Colonic mucosa (tissue), 4 donors: ENCODE measurements at places on chromosomes 7 and 10. TPM values are rescaled to one million over a fixed set of nuclear protein-coding genes. Genes with fewer than 3 reads are reported as not detected.
A peak's percentile ranks its signal among the peaks of the same experiment; 100 is the strongest.

- H3K36me3 ChIP-seq, result no peaks in the 10 kb centered on the region
- H3K4me3 ChIP-seq, result no peak overlapping the region
- DNase-seq, result no peak
- H3K4me1 ChIP-seq, result no peaks in the 10 kb centered on the region
- no peak overlapping the region for H3K27ac ChIP-seq
These were observed 299.7 kb upstream of the SEMA3C start for GRCh38 chr7:81218480-81219106.

GRCh38 chr7:70660154-70660818, 471.7 kb upstream of the GALNT17 start:
- H3K4me3 ChIP-seq, result no peak overlapping the region
- H3K27ac ChIP-seq, result no peak overlapping the region
- H3K4me1 ChIP-seq, result no peaks in the 10 kb centered on the region
- no peaks in the 10 kb centered on the region for H3K36me3 ChIP-seq

GRCh38 chr10:73131913-73132686, 21.8 kb downstream of the NUDT13 start:
- no peaks in the 10 kb centered on the region for H3K36me3 ChIP-seq
- no peak overlapping the region for H3K27ac ChIP-seq
- no peaks in the 10 kb centered on the region for H3K4me1 ChIP-seq
- H3K4me3 ChIP-seq, result no peak overlapping the region
- no peak for DNase-seq

VAX1 gene
- total RNA-seq, result not detected

HECTD2 gene
- 2.5 TPM for total RNA-seq

- H3K4me1 ChIP-seq, result peaks cover 5% of the 10 kb centered on the region
- no peak for DNase-seq
- H3K27me3 ChIP-seq, result peaks cover 15% of the 10 kb centered on the region
- no peaks in the 10 kb centered on the region for H3K36me3 ChIP-seq
These were observed 43.7 kb downstream of the ZNF273 start for GRCh38 chr7:64946772-64947171.

CABCOCO1 gene
- total RNA-seq, result not detected

CYP3A5 gene
- 52.6 TPM for total RNA-seq

- no peak overlapping the region for H3K27ac ChIP-seq
- H3K36me3 ChIP-seq, result no peaks in the 10 kb centered on the region
- no peak overlapping the region for H3K4me3 ChIP-seq
- H3K4me1 ChIP-seq, result no peaks in the 10 kb centered on the region
- no peak for DNase-seq
- H3K27me3 ChIP-seq, result no peaks in the 10 kb centered on the region
These were observed 224.6 kb downstream of the RELN start for GRCh38 chr7:103764901-103765300.

- no peaks in the 10 kb centered on the region for H3K27me3 ChIP-seq
- H3K27ac ChIP-seq, result no peak overlapping the region
- no peaks in the 10 kb centered on the region for H3K4me1 ChIP-seq
- no peaks in the 10 kb centered on the region for H3K36me3 ChIP-seq
- no peak overlapping the region for H3K4me3 ChIP-seq
These were observed 4.8 kb upstream of the OR6V1 start for GRCh38 chr7:143047326-143047725.

DNA sequence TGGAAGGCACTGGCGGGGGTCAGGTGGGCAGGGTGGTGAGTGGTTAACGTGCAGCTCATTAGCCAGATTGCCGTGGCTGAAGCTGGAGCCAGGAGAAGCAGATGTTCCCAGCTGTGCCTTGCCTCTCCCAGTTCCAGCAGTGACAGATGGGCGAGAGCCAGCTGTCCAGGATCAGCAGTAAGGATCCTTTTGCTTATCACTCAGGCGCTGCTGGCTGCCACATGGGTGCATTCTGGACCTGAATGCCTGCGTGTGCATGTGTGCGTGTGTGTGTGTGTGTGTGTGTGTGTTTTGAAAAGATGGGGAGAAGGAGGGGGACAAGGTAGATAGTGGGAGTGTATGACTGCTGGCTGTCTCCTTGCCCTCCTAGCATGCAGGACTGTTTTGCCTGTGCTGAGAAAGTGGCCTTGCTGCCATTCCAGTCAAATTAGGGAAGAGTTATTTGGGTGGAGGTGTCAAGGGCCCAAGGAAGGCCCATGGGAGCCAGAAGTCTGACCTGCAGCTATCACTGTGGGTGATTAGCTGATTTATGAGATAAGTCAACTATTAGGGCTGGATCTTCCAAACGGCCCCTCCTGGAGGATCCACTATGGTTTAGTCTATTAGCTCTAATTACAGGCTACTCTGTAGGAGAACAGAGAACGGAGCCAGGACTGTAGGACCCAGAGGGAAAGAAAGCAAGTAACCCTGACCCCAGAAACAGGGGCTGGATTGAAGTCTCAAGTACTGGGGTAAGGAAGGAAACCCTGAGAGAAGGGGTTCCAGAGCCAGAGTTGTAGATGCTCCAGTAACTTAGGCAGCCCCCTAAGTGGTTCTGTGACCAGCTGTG, 3.3 kb downstream of the EPHA1 start:
- DNase-seq, result peak; percentile 52
- H3K36me3 ChIP-seq, result no peaks in the 10 kb centered on the region
- peaks cover 12% of the 10 kb centered on the region for H3K4me1 ChIP-seq
